ENCODE measurements at places on chromosomes 12 and 14. TPM values are rescaled to one million over a fixed set of nuclear protein-coding genes. Genes with fewer than 3 reads are reported as not detected.

Gene TMEM30B
- 3.8 TPM for total RNA-seq

Gene RD3L
- total RNA-seq = not detected

Gene SPX
- total RNA-seq = 0.54 TPM

Gene IL31
- total RNA-seq = not detected
